Stimulated activated CD8-positive, alpha-beta memory T cell treated with anti-CD3 and anti-CD28 coated beads, Interleukin-15, amount 100 ng/mL, for 48 hours (primary cell): ENCODE measurements at places on chromosomes 4 and X.

DNA sequence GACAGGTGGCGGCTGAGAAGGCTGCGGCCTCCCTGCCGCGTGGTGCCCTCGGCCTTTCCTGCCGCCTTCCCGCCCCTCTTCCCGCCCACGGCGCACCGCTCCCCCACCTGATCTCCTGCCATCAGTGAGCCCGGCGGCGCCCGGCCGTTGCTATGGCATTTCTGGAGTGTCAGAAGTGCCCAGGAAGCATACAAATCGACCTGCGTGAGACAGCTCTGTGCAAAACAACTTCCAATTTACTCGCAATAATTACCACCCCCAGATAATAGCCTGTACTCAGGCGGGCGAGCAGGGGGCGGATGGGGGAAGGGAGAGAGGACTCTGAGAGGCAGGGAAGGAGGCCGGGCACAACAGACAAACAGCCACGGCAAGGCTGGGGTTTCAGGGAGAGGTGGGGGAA lies 16.6 kb upstream of the ERCC6L start:
- no peak for DNase-seq

DNA sequence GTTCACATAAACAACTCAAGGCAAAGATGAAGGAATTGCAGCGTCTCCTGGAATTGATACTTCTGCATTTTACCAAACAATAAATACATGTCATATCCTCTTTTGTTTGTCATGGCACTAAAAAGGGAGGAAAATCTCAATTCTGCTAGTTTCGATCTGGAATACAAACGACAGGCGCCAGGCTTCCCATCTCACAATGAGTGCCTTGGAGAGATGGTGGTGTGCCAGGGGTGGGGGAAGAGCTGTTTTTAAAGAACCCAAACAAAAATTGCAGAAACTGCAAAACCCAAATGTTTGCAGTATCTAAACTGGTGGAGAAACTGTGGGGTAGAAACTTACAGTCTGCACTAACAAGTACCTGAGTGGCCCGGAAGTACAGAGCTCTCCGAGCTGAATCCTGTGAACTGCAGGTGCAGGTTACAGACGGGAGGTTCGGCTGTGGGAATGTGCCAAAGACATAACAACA lies 53.0 kb upstream of the KLF3 start:
- DNase-seq, result no peak

DNA sequence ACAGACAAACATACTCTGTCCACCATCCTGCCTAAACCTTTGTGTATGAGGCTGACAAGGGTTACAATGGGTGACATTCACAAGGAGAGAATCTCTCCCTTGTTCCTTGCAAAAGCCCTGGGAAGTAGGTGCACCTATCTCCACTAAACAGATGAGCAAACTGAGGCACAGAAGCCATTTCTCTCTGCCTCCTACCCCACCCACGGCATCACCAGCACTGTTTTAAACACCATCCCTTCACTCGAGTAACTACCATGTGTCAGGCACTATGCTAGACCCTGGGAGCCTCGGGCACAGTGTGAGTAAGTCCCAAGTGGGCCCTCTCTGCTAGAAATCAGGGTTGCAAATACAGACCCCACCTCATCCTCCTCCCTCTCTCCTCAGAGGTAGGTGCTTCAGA lies 899 bp downstream of the LYAR start:
- DNase-seq, result no peak

- DNase-seq, result no peak
These were observed 93.2 kb downstream of the SCD5 start for GRCh38 chr4:82705169-82705927.

- no peak for DNase-seq
These were observed 141.0 kb downstream of the MAB21L2 start for GRCh38 chr4:150722908-150723362.

GRCh38 chrX:9816084-9816700 lies 30.0 kb downstream of the SHROOM2 start:
- DNase-seq, result no peak

DNA sequence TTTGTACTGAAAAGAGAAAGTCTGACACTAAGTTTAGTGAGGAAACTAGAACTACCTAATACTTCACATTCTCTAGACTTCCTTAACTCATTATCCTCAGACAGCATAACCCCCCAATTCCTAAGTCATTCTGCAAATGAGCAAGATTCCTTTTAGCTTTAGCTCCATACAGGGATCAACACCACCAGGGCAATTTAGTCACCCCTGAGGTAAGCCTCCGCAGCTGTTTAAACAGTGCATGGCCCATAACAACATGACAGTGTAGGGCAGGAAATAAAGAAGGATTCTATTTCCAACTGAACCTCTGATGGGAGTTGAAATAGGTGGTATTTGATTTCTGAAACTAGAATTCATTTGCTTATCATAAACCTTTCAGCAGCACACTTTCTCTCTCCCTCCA lies 112.8 kb upstream of the DKK2 start:
- DNase-seq, result no peak

DNA sequence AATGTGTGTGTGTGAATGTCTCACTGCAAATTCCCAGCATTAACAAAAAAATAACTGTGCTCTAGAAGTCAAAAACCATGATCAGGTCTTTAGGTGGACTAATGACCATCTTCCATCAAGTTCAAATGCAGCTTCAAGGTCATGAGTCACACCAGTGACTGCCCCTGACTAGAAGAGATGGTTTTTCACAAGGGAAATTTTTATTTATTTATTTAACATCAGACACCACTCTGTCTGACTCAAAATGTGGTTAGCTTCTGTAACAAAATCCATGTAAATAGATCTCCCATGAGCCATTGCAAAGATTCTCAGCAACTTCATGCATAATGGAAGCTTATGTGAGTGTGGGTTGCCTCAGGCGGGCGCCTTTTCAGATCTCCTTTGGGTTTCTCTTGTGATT lies 219.2 kb downstream of the KIT start:
- no peak for DNase-seq

DNA sequence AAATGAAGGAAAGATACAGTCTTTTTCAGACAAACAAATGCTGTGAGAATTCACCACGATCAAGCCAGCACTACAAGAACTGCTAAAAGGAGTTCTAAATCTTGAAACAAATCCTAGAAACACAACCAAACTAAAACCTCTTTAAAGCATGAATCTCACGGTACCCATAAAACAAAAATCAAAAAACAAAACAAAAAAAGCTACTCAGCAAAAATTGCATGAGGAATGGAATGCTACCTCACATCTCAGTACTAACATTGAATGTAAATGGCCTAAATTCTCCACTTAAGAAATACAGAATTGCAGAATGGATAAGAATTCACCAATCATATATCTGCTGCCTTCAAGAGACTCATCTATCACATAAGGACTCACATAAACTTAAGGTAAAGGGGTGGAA lies 300.1 kb downstream of the NAF1 start:
- DNase-seq, result no peak

- no peak for DNase-seq
These were observed 126.0 kb downstream of the LDB2 start for GRCh38 chr4:16772366-16772850.

DNA sequence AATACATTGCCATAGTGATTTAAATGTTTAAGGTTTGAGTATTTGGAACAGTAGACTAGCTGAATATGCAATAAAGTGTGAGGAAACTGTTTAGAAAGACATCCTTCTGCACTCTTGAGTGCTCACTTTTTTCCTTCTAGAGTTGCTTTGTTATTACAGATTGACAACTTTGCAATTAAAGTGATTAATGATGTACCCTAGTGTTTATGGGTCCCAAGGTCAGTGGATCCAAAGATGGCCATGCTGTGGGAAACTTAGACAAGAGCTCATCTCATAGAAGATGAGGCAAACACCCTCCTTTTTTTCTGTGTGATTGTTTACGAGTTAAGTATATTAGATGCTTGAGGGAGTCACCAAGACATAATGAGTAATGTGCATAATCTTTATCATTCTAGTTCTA lies 118.8 kb downstream of the PDLIM5 start:
- no peak for DNase-seq

DNA sequence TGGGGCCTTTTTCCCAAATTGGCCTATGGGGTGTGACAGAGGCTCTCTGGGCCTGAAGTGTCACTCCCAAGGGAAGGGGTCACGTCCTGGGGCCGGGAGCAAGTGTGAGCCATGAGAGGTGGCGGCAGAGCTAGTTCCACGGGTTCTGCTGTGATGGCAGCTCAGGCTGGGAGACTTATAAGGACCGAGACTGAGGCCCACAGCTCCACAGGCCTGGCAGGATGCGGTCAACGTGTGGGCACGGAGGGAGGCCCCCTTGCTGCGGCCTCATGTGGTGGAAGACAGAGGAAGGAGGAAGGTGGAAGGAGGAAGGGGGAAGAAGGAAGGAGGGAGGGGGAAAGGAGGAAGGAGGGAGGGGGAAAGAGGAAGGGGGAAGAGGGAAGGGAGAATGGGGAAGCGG lies 7.2 kb upstream of the CPLX1 start:
- peak; percentile 19 for DNase-seq

GRCh38 chrX:100687128-100687527 lies 43.1 kb downstream of the SRPX2 start:
- DNase-seq, result no peak

- no peak for DNase-seq
These were observed 87.5 kb downstream of the PALLD start for GRCh38 chr4:168584321-168584771.

DNA sequence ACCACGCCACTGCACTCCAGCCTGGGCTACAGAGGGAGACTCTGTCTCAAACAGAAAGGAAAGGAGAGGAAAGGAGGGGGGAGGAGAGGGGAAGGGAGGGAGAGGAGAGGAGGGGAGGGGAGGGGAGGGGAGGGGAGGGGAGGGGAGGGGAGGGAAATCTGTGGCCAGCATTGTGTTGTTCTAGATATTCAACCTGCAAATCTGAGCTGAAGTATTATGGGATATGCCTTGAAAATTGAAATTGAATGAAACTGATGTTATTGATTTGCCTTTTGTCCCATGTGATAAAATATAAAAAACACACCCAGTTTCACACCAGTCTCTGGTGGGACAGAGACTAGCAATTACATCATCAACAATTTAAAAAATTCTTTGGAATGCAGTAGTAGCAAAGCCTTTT lies 1.5 kb downstream of the SMIM31 start:
- DNase-seq, result no peak

- no peak for DNase-seq
These were observed 1.0 kb downstream of the IDUA start for GRCh38 chr4:987624-988513.

- no peak for DNase-seq
These were observed 243.6 kb upstream of the CTSO start for GRCh38 chr4:156197216-156197615.

DNA sequence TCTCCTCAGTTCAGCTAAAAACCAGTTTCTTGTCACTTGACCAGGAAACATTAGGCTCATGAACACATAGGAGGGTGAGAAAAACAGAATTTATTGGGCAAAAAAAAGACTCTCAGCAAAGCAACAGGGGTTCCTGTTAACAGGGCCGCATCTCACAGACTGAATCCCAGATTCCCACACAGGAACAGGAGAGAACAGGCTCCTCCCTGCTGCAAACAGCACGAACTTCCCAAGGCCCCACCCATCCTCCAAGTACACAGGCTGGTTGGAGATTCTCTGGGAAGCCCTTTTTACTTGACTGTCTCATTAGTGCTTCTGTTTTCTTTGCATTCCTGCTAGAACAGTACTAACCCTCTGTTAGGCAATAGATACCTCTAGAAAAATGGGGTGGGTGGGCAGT lies 52.4 kb upstream of the IL21 start:
- no peak for DNase-seq

DNA sequence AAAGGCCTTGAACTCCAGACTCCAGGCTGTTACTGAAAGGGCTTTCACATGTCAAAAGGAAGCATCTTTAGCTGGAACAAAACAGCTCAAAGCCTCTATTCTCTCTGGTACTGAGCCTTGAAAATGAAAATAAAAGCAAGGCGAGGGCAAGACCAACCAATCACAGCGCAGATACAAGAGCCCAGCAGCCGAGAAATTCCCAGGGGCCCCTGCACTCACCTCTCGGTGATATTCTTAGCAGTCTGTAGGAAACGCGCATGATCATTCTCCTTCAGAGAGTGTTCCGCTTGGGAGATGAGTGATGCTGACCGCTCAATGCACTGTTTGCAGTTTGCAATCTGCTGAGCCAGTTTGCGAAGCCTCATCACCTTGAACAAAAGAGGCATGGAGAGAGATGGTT lies 138.1 kb downstream of the MID1 start:
- DNase-seq, result no peak

DNA sequence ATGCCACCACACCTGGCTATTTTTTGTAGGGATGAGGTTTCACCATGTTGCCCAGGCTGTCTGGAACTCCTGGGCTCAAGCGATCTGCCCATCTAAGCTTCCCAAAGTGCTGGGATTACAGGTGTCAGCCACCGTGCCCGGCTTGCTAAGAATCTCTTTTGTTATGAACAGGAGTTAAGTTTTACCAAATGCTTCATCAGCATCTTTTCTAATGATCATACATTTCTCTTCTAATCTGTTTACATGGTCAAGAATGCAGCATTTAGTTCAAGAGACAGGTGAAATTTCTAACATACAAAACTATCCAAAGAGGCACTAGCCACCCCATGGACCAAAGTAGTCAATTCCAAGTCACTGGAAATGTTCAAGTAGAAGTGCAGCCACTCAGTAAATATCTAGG lies 52.5 kb upstream of the IQSEC2 start:
- DNase-seq, result no peak

GRCh38 chr4:25291158-25291733 lies 21.3 kb upstream of the ZCCHC4 start:
- no peak for DNase-seq

DNA sequence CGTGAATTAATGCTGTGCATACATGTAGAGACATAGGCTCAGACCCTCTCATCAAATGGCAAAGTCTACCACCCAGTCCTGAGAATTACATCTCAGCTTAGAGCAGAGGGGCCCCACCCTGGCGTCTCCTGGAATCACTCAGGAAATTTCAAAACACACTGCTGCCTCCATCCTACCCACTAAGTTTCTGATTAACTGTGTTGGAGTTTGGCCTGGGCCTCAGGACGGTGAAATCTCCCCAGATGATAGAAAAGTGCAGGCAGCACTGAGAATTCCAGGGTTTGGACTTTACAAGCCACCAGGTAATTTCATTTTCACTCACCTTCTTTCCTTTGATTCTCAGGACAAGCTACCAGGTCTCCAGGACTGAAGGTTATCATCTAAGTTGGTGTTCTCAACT lies 3.3 kb upstream of the FAM9C start:
- no peak for DNase-seq

GRCh38 chr4:151460434-151460833 lies 51.5 kb downstream of the FHIP1A start:
- DNase-seq, result no peak

- DNase-seq, result no peak
These were observed 26.1 kb downstream of the IGSF1 start for GRCh38 chrX:131262738-131263679.

DNA sequence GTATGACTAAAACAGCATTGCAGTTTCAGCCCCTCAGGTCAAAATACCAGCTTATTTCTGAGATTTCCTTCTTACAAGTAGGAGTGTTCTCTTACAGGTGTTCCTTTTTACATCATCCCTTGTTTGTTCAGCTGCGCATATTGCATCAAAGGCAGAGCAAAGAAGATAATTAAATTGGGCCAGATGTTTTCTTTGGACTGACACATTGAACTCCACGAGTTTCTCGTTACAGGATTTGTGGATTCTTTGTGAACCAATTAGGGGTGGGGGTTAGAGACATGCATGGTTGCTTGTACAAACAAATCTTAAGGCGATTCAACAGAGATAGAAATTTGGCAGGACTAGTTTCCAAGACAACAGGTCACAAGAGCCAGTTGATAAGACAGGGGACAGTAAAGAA lies 95.7 kb downstream of the SPANXN4 start:
- DNase-seq, result no peak
